ENCODE measurements at places on chromosomes 1 and 21.
A peak's percentile ranks its signal among the peaks of the same experiment; 100 is the strongest.

DNA sequence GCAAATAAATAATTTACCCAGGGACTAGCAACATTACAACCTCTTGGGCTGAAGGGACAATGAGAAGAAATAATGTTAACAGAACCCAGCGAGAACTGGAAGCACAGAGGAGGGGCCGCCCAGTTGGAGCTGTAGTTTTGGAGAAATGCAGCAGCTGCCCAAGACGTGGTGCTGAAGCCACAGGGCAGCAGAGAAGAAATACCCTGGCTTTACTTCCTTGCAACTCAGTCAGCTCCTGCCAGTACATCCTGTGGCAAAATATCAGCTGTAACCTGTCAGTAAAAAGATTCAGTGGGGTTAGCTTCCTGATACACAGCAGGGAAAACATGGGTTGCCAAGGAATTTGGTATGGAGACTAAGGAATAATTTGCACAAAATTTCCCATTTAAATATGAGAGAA is 283.6 kb upstream of the USP25 start:
- no peak for DNase-seq

DNA sequence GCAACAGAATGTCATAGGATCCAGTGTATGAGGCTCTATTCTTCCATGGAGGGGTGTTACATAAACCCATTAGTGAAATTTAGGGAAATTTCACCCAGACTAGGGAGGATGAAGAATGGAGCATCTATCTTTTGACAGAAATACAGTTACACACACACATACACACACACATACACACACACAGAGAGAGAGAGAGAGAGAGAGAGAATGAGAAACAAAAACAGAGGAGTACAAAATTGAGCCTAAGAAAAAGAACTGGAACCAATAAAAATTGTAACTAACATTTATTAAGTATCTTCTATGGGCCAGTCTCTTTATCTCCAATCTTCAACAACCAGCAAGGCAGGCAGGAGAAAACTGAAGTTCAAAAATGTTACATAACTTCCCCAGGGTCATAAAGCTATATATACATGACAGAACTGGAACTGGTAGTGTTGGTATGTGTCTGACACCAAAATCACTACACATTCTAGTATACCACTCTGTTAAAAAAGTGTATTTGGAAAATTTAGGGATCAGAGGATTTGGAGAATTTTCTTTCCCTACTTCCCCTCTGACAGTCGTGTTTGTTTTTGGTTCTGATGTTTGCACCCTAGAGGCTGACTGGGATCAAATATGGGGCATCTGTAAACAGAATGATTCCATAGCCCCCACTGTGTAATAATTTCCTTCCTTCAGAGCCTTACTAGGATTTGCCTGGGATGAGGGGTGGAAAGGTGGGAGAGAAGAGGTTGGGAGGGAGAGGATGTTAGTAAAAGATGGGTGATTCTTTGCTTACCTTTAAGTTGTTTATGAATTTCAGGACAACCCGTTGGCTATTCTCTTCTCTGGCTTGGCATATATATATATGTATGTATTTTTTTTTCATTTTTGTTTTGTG is 1.0 kb upstream of the ZFYVE9 start:
- DNase-seq = no peak

- DNase-seq = peak; percentile 34
Measured at GRCh38 chr1:226568077-226568831, 19.7 kb downstream of the STUM start.

DNA sequence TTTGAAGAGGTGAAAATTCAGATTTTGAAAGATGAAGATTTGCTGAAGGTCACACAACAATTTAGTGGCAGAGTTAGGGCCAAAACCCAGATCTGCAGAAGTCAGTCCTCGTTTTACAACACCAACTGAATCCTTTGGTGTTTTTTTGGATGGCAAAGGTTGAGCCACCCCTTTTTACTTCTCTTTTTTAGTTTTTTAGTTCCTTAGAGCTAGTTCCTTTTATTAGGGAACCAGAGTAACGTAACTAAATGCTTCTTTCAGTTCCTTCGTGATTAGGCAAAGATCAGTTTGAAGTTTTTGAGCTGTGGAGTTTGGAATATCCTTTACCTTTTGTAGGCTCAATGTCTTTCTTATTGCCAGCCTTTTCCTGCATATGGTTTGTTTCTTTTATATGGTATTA is 67.9 kb upstream of the ARID1A start:
- no peak for DNase-seq

DNA sequence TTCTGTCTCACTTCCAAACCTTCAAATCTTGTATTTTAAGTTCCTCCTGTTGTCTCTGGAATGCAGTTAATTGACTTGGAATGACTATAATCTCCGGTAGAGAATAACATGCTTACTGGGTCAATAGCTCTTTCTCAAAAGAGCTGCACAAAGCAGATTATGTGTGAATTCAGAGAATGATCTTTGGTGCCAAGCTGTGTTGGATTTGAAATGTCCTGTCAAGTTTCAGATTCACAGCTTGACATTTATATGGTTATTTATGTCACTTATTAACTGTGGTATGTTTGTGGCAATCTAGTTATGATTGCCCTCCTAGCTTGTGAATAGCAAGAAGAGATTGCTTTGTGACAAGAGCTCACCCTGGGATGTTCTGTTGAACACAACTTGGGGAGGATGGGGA is 128.3 kb upstream of the KCNE2 start:
- DNase-seq = no peak

DNA sequence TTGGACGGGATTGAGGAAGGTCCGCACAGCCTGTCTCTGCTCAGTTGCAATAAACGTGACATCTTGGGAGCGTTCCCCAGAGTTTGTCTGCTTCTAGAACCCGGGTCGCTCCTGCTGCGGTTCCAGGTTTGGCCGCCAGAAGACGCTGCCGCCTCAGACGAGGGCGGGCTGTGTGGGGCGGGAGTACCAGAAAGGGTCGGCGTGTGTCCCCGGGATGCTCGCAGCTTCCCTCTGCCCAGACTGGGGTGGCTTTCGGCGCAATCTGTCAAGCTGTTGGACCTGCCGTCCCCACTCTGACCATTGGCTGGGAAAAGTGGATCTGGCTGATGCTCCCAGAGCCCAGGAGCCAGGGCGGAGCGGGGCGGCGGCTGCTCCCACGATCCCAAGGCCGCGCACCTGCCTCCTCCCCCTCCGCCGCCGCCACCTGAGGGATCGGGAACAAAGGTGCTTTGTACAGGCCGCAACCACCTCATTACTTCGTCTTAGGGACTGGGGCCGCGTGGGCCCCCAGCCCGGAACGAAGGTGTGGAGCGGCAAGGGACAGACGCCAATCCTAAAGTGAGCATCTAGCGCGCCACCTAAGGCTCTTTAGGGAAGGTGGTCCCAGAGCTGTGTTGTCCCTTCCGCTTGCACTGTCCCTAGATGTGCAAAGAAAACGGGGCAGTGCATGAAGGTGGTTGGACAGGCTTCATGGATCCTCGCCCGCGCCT is 683 bp upstream of the EFNA4 start:
- DNase-seq = peak; percentile 79
